ENCODE measurements at places on chromosomes 3 and 15.

GRCh38 chr3:169780742-169781141 is 7.5 kb downstream of the MYNN start:
- no peak for DNase-seq

DNA sequence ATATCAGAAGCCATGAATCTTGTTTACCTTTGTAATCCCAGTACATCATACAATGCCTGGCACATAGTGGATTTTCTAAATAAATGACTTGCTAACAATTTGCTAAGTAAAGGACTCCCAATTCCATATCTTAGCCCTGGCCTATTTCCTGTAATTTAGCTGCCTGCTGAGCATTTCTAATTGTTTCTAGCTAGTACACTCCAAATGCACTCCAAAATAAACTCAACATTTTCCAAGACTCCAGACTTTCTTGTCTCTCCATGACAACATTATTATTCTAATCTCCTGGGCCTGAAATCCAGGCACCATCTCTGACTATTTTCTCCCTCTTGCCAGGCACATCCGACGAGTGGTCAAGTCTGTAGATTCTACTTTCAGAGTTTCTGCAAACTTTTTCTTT is 773.5 kb downstream of the SQOR start:
- DNase-seq = no peak

GRCh38 chr3:54625805-54626787 is 301.8 kb downstream of the LRTM1 start:
- no peak for DNase-seq

DNA sequence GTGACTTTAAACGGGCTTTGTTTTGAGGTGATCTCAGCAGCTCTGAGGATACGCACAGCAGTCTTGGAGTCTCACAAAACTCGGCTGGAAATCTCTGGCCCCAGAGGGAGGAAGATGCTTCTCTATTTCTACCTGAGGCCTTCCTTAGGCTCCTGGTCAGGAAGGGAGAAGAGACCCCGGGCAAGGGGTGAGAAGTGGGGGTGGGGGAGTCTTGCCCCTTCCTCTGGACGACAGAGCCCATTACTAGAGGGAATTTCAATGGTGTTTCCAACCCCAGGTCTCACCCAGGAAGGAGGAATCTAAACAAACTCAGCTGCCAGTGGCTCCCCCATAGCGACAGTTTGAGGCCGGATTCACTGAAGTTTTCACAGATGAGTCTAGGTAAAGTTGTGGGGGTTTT is 37.4 kb upstream of the PCSK6 start:
- DNase-seq = no peak

DNA sequence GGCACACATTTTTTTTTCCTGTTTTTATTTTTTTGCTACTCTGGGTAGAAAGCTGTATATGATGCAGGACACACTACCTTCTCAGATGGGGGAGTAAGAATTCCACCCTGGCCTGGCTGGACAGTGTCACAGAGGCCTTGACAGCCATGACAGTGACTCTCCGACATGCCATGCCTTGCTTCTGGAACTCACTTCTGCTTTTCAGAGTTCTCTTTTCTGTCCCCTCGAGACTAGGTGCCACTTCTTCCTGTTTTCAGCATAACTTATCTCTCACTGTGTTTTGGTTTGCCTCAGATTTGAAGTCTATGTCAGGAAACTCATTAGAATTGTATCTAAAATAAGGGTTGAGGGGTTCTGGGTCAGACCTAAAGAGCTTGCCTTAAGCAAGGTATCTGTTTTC is 69.1 kb upstream of the SEC13 start:
- no peak for DNase-seq

DNA sequence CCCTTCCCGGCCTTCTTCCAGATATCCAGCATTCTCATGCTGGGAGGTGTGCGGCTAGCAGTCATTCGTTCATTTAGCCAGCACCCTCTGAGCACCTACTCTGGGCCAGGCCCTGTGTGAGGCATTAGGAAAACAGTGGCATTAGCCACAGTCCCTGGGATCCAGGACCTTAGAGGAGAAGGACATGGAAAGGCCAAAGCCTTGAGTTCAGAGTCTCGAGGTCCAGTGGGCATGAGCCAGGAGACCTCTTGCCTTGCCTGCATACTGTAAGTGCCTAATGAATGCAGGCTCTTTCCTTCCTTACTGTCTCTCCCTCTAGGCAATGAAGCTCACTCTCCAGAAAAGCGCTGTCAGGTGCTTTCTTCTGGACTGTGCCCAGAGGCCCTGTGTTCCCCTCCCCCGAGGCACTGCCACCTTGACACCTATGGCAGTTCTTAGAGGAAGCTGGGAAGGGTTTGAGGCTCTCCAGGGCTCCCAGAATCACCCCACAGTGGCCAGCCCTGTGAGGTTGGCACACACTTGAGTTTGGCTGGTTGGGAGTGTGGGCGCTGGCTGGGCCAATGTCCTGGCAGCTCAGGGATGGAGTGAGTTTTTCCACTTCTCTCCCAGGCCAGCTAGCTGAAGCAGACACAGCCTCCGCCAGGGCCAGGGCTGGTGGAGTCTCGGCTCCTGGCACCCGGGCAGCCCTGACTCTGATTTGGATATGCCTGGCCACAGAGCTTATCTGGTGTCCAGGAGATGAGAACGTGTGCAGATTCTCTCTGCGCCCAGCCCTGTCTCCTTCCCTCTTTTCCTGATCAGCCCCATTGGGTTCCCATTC is 5.4 kb downstream of the CORO2B start:
- no peak for DNase-seq

GRCh38 chr3:140249188-140249587 is 314.2 kb downstream of the CLSTN2 start:
- DNase-seq = no peak

GRCh38 chr3:149559525-149559924 is 85.0 kb downstream of the TM4SF4 start:
- DNase-seq = no peak

- peak; percentile 91 for DNase-seq
Observed at GRCh38 chr15:66698318-66698961, 3.6 kb upstream of the SMAD6 start.

GRCh38 chr3:194253270-194253669 is 97.9 kb downstream of the CPN2 start:
- no peak for DNase-seq

GRCh38 chr15:74272812-74273211 is 36.7 kb downstream of the CCDC33 start:
- DNase-seq = no peak

GRCh38 chr15:31049111-31049510 is 52.4 kb downstream of the TRPM1 start:
- DNase-seq = no peak

- DNase-seq = no peak
Observed at GRCh38 chr3:185977679-185978040, 39.8 kb upstream of the TRA2B start.

DNA sequence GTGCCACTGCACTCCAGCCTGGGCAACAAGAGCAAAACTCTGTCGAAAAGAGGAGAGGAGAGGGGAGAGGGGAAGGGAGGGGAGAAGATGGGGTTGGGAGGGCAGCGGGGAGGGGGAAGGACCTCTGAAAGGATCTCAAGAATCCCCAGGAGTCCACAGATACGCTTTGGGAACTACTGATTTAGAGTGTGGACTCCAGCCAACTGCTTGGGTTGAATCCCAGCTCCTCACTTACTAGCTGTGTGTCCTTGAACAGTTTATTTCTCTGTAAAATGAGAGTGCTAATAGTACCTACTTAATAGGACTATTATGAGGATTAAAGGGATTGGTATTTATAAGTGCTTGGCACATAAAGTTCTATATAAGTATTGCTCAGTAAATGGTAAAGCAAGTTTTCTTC is 45.0 kb upstream of the FAH start:
- no peak for DNase-seq

DNA sequence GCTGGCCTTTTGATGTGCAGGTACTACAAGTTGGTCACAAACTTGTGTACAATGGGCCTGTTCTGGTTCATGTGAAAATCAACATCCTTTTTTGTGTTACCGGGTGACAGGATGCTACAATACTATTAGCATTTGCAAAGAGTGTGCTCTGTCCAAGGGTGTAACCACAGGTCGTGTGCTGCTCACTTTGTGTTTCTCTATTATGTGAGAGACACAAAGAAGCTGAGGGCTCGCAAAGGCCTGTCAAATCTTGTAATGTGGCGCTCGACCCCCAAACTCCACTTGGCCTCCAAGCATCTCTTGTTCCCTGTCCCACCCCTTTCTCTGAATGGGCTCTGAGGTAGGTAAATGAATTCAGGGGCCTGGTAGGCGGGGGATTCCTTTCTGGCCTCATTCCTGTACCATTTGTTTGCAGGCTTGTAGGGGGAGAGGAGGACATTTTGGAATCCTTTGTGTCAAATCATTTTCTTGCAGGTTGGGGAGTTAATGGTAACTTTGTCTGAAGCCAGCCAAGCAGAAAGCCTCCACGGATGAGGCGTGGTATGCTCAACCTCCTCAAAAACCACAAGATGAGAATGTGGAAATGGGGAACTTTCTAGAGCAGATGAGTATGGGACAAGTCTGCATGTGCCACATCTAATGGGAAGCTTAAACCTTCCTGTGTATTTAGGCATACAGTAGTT is 109.1 kb downstream of the OPA1 start:
- no peak for DNase-seq

DNA sequence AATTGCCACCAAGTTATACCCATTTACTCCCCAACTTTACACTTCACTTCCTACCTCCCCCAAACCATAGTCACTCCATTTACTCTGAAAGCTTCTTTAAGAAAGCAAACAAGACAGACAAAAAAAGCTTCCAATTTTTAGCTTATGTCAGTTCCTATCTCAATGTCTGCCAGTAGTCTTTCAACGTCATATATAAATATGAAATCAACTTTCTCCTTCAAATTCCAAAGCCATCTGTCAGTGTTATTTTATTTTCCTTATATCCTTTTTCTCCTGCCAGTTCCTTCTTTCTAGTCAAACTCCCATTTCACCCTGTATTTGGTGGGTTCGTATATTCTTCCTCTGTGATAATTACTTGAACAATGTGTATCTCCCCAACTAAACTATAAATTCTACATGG is 85.8 kb upstream of the CMC1 start:
- no peak for DNase-seq

DNA sequence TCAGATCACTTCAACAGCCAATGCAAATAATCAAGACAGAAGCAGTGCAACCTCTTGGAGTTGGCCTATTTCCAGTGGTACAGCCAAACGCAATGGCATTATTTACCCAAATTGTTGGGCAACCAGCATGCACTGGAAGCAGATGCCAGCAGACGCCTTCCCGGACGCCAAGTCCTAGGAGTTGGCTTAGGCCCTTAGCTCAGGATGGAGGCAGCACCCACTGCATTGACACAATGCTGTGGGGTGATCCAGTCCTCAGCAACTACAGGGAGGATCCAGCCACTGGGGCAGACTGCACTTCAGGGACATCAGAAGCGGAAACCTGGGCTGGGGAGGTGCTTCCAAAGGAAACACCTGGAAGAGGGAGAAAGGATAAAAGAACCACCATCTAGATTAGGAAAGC is 290.4 kb downstream of the FAM43A start:
- DNase-seq = no peak

DNA sequence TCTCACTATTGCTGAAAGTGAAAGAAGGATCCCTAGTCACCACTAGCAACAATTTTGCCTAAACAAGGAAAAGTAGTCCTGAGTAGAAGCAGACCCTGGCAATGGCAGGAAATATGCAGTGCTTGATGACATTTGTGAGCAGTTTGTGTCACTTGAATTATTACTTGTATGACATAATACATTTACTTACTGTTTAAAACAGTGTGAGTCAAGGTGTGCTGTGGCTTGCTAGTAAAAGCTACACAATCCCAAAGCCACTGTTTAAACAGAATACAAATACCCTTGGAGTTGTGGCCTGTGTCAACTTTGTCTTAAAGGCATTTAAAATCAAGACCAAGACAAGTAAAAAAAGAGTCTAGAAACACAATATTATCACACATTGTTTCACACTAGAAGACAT is 775.4 kb downstream of the ROBO1 start:
- DNase-seq = no peak

- DNase-seq = no peak
Observed at GRCh38 chr3:150372320-150372719, 35.8 kb upstream of the TSC22D2 start.

GRCh38 chr15:90149609-90150340 is 47.5 kb upstream of the IDH2 start:
- DNase-seq = no peak

GRCh38 chr3:190514413-190515153 is 698 bp downstream of the IL1RAP start:
- DNase-seq = no peak

GRCh38 chr3:36911990-36912804 is 32.7 kb downstream of the TRANK1 start:
- DNase-seq = no peak

DNA sequence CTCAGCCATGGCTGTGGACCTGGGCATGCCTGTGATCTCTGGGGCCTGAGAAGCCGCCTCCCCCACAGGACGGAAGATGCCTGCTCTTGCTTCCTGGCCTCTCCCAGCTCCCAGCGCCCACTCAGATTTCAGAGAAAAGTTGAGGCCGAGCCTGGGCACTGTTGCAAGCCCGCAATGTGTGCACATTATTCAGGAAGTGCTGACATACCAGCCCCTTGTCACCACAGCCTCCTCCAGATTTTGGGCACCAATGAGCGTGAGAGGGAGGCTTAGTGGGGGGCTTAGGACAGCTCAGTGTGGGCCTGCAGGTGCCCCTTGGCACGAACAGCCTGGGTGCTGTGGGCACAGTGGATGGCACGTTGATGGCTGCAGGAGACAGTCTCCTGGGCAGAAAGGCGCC is 1400.9 kb upstream of the ALCAM start:
- no peak for DNase-seq

DNA sequence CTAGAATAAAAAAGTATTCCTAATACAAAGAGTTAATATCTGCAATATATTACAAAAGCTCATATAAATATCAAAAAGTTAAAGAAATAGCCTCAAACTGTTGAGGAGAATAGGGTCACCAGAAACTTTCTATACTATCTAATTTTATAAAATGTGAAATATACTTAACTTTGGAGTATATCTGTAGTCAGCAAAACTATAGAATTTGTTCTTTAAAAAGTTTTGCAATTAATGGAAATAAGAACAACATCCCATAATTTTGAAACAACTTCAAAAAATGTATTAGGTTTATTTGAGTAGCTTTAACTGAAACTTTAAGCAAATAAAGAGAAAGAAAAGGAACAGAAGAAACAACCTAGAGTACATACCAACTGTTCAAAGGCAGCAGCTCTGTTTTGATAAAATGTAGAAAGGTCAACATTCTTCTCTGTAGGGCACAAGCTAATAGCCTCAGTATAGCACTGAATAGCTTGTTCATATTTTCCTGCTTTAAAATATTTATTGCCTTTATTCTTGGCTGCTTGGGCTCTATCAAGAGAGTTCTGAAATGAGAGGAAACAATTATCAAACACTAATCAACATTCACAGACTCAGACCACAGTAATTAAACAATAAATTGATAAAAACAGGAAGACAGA is 14.3 kb downstream of the TOMM70 start:
- DNase-seq = no peak

DNA sequence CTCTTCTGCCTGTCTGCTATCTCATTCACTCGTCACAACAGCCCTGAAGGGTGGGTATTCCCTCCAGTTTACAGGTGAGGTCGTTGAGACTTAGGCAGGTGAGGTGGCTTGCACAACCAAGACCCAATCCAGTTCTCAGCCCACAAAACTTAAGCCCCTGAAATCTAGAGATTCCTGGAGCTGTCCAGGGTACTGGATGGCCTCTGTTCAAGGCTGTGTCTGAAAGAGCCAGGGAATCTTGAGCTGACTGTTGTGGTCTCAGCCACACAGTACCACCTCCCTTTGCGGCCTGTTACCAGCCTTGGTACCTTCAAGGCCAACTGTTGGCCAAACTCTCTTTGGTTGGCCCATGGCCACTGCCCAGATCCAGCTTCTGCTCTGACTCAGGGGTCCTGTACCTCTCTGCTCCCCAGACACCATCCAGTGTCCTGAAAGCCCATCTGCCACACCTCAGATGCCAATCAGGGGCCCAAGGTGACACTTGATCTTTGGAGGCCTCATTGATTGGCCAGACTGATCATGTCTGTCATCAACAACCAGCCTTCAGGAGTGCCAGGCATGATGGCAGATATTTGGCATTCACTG is 10.9 kb upstream of the FAM107A start:
- DNase-seq = peak; percentile 65
